ENCODE measurements at places on chromosomes 16 and 17. TPM values are rescaled to one million over a fixed set of nuclear protein-coding genes. Genes with fewer than 3 reads are reported as not detected.

- H3K36me3 ChIP-seq = peaks cover 37% of the 10 kb centered on the region
- no peak for DNase-seq
- no peaks in the 10 kb centered on the region for H3K4me1 ChIP-seq
- no peaks in the 10 kb centered on the region for H3K27me3 ChIP-seq
- H3K27ac ChIP-seq = no peak overlapping the region
Observed at GRCh38 chr17:76404976-76405563, 20.7 kb downstream of the SPHK1 start.

DNA sequence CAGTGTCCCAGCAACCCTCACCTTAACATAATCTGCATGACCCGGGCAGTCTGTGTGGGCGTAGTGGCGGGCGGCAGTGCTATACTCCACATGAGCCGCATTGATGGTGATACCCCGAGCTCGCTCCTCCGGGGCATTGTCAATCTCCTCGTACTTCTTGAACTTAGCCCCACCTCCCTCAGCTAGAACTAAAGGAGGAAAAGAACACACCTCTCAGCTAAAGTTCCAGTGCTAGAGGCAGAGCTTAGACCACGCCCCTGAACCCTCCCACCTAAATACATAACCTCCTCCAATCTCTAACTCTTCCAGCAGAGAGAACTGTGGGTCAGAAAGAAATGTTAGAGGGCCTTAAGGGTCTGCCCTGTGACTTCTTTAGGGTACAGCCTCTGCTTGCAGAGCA, 855 bp downstream of the TUFM start:
- H3K36me3 ChIP-seq = peaks cover 11% of the 10 kb centered on the region
- no peaks in the 10 kb centered on the region for H3K27me3 ChIP-seq
- peaks cover 23% of the 10 kb centered on the region for H3K4me1 ChIP-seq
- no peak for DNase-seq

- no peak overlapping the region for H3K4me3 ChIP-seq
- H3K36me3 ChIP-seq = no peaks in the 10 kb centered on the region
- no peaks in the 10 kb centered on the region for H3K4me1 ChIP-seq
- H3K27me3 ChIP-seq = peaks cover 4% of the 10 kb centered on the region
- DNase-seq = no peak
- no peak overlapping the region for H3K27ac ChIP-seq
Observed at GRCh38 chr17:69560987-69561441, 146.5 kb downstream of the MAP2K6 start.

- H3K4me1 ChIP-seq = peaks cover 17% of the 10 kb centered on the region
- H3K36me3 ChIP-seq = no peaks in the 10 kb centered on the region
- no peak overlapping the region for H3K4me3 ChIP-seq
- H3K27me3 ChIP-seq = peaks cover 28% of the 10 kb centered on the region
- H3K27ac ChIP-seq = no peak overlapping the region
Observed at GRCh38 chr16:27819881-27820610, 243.5 kb downstream of the GSG1L start.

GRCh38 chr16:920051-920681, 50.6 kb downstream of the LMF1 start:
- H3K36me3 ChIP-seq = peaks cover 39% of the 10 kb centered on the region
- peak overlapping the region; percentile 85 for H3K27ac ChIP-seq
- H3K4me1 ChIP-seq = peaks cover 7% of the 10 kb centered on the region
- DNase-seq = no peak

DNA sequence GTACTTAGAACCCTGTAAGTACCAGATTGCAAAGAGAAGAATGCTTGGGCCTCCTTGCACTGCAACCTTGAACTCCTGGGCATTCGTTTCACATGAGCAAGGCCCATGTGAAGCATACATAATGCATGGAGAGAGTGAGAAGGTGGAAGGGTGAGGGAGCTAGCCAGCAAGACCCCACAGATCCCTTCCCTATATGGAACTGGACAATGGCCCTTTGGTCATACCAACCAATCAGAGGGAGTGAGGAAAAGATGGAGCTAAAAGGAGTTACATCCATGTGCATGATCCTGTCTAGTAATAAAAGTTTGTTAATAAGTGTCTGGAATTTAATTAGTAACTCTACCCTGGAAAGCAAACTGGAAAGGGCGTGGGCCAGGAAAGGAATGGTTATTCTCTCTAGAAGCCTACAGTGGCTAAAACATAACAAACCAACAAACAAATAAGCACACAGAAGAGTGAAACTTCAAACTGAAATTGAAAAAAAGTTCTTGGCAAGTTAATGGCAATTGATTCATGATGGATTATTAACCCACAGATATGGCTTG, 29.6 kb downstream of the DNAH3 start:
- no peak overlapping the region for H3K27ac ChIP-seq
- DNase-seq = no peak
- no peaks in the 10 kb centered on the region for H3K4me1 ChIP-seq
- H3K36me3 ChIP-seq = no peaks in the 10 kb centered on the region

- peak overlapping the region; percentile 50 for H3K27ac ChIP-seq
- H3K4me3 ChIP-seq = no peak overlapping the region
- no peak for DNase-seq
- peaks cover 25% of the 10 kb centered on the region for H3K4me1 ChIP-seq
- no peaks in the 10 kb centered on the region for H3K36me3 ChIP-seq
Observed at GRCh38 chr17:82304826-82305726, 12.3 kb downstream of the CD7 start.

- no peaks in the 10 kb centered on the region for H3K36me3 ChIP-seq
- no peak overlapping the region for H3K27ac ChIP-seq
- peaks cover 6% of the 10 kb centered on the region for H3K4me1 ChIP-seq
Observed at GRCh38 chr16:80004113-80004512, 403.6 kb upstream of the MAF start.

DNA sequence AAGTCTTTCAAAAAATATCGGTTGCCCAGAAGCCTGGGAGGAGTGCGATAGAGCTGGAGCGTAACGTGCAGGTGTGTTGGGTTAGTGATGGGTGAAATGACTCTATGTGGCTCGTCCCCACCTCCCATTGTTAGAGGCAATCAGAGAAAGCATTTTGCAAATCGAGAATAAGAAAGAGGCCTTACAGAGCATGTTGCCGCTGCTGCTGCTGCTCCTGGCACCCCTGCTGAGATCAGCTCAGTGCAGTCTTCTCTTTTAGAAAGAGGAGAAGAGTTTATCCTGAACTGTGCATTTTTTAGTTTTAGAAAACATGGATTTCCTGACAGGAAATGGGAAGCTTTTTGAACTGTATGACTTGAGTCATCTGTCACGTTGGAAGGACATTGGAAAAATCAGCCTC, 774.5 kb upstream of the RBFOX1 start:
- DNase-seq = no peak
- H3K27me3 ChIP-seq = peaks cover 23% of the 10 kb centered on the region
- H3K4me3 ChIP-seq = no peak overlapping the region
- H3K4me1 ChIP-seq = no peaks in the 10 kb centered on the region
- H3K36me3 ChIP-seq = no peaks in the 10 kb centered on the region
- no peak overlapping the region for H3K27ac ChIP-seq

- H3K27ac ChIP-seq = no peak overlapping the region
- DNase-seq = no peak
- H3K36me3 ChIP-seq = no peaks in the 10 kb centered on the region
- H3K4me1 ChIP-seq = no peaks in the 10 kb centered on the region
- peaks cover 21% of the 10 kb centered on the region for H3K27me3 ChIP-seq
Observed at GRCh38 chr16:24174504-24174903, 81.6 kb upstream of the CACNG3 start.

Gene RAB37
- 0.24 TPM for total RNA-seq

Gene CIITA
- 0.20 TPM for total RNA-seq

Gene KCNAB3
- total RNA-seq = 18.8 TPM

Gene HYDIN
- 1.2 TPM for total RNA-seq
